Glomerular endothelial cell (primary cell): ENCODE measurements at places on chromosomes 2 and 18. TPM values are rescaled to one million over a fixed set of nuclear protein-coding genes. Genes with fewer than 3 reads are reported as not detected.

The NYAP2 gene
- total RNA-seq = not detected in 2 replicates

The ANKRD62 gene
- total RNA-seq = not detected in 2 replicates

The ARID5A gene
- total RNA-seq = 16.1 and 20.5 TPM in 2 replicates

The GPR17 gene
- total RNA-seq = not detected in 2 replicates

The ACTG2 gene
- 1.6 TPM in 1 of 2 replicates, not detected in the other for total RNA-seq

GRCh38 chr2:215405722-215406581, 29.9 kb downstream of the FN1 start:
- no peak for DNase-seq

- DNase-seq = no peak
Measured at GRCh38 chr2:42871372-42871771, 79.0 kb upstream of the HAAO start.

DNA sequence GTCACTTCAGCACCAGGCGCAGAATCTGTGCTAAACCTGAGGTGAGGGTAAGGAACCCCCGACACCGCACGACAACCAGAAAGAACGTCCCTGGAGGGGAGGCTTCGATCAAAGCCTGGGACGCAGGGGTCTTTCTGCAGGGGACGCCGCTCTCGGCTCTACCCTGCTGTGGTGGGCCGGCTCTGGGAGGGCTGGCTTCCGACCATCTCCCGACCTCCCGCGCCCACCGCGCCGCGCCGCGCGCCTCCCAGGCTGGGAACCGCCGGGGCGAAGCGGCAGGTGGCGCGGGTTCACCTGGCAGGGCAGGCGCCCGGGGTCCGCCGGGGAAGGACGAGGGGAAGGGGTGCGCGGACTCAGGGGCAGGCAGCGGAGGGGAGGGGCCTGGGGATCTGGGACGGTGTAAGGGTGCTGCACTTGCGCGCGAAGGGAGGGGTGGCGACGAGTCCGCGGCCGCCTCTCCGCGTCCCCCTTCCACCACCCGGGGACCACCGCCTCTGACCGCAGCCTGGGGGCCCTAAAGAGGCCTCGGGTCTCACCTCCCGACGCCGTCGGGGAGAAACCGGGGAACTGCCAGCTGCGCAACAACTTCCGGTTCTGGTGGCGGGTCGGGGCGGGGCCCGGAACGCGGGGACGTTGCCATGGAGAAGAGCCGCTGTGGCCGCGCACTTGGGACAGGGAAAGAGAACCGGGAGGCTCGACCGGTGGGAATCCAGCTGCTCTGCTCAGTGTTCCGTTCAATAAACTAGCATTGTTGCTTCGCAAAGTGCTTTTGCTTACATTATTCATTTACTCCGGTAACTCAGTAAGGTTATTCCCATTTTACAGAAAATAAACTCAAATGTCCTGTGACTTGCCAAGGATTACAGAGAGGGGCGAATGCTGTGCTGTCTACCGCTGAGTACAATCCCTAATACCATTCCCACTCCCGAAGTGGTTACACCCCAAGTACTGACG, at the start of gene ZNF396:
ZNF396 (minus strand) TSS at position 596 of the 954 bp plus-strand sequence. CDS start 3,045 bp downstream, outside the sequence.
- DNase-seq = no peak

GRCh38 chr2:173414823-173415322, 60.2 kb downstream of the CDCA7 start:
- DNase-seq = peak; percentile 14

DNA sequence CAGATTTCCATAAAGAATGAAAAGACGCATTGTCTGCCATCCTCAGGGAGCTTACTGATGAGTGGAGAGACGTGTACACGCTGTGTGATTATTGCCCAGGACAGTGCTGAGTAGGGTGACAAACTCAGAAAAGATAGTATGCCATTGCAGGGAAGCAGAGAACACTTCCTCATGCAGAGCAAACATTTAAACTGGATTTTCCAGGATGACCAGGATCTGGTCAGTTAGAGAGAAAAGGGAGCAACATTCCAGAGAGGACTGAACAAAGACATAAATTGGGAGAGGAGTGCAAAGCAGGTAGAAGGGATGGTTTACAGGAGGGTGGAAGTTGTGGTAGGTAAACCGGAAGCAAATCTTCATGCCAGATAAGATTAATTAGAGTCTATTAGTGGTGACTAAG, 2.3 kb downstream of the SLC9A2 start:
- no peak for DNase-seq

GRCh38 chr18:37322492-37323035, 243.0 kb downstream of the CELF4 start:
- DNase-seq = no peak

- DNase-seq = no peak
Measured at GRCh38 chr2:28152585-28153280, 239.9 kb upstream of the FOSL2 start.

DNA sequence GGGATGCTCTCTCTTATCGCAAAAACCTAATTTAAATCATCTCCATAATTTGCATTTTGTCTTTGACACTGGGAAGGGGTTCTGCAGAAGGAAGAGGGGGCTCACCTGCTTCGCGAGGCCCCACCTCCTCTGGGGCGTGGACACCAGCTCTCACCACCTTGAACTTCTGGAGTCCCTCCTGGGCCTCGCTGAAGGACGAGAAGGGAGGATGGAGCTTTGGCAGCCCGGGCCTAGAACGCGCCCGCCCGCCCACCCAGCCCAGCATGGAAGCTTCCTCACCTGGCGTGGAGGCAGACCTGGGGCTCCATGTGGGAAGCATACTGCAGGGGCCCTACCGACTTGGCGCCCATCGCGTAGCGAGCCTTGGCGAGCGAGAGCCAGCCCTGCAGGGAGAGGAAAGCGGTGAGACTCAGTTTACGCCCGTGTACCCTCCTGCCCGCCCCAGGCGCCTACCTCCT, 1.1 kb upstream of the IMP4 start:
- no peak for DNase-seq

DNA sequence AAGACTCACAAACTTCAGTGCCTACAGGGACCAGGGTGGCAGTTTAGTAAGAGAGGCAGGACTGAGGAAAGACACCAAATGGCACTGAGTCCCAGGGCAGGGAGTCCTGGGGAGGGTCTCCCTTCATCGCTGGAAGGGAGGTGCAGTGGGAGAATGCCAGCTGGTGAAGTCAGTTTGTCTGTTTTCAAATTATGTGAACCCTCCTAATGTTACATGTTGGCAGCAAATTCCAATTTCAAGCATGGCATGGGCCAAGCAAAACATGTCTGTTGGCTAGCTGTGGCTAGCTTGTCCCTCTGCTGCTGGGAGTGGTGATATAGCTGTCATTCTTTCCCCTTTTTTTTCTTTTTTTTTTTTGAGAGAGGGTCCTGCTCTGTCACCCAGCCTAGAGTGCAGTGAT, 55.9 kb upstream of the HAAO start:
- DNase-seq = no peak

GRCh38 chr2:231284296-231284695, 85.9 kb downstream of the ARMC9 start:
- DNase-seq = no peak

DNA sequence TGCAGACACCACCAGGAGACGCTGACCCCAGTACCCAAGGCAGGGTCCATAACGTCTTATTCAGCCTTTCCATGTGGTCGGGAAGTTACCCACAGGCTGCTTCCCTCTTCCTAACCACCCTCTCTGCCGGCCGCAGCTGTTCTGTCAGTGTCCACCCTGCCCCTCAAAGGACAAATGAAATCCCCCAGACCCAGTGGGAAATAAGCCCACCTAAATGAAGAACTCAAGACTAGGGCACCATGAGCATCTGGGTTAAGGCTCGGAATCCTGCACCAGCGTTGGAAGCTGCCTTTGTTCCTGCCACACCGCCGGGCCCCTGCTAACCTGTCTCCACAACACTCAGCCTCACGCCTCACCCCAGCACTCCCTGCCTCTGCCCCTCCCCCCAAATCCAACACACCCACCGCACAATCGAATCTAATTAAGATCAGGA, 21.7 kb downstream of the BCL11A start:
- no peak for DNase-seq

DNA sequence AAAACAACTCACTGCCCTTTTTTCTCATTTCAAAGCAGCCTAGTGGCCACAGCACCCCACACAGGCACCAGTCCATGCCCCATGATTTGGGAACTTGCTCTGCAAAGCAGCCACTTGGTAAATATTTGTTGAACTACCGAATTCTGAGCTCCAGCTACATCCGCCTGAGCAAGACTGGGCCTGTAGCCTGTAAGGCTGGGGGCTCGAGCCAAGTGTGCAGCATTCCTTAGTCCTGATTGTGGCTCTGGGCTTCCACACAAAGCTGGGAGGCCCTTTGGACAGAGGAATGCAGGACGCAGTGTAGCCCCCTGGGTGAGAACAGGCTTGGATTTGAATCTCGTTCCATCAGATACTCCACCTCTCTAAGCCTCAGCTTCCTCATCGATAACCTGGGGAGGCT, 88.4 kb downstream of the ACTR2 start:
- no peak for DNase-seq

- DNase-seq = no peak
Measured at GRCh38 chr2:237200462-237200861, 114.8 kb downstream of the COPS8 start.

DNA sequence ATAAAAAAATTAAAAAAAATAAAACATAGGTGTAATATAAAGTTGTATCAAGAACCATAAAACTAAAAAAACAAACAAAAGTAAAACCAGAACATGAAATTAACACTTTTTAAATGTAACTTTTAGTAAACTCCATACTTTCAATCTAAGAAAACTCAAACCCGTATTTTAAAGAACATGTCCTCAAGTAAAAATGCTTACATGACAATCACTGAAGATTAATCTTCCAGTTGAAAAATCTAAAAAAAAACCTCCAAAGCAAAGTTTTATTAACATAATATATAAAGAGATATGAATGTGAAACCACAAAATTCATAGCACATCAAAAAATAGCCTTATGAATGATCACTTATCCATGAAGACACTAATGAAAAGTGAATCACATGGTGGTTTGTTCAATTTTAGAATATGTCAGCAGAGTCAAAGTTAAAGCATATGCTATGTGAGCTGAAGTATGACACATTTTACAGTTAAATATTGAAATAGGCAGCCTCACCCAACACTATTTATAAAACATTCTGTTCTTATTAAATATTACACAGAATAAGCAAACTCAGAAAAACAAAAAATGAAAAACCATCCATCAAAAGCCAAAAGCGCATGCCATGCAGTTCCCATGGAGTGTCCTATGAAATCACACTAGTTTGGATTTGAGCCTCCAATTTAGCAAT, 23.1 kb upstream of the CHAC2 start:
- no peak for DNase-seq

DNA sequence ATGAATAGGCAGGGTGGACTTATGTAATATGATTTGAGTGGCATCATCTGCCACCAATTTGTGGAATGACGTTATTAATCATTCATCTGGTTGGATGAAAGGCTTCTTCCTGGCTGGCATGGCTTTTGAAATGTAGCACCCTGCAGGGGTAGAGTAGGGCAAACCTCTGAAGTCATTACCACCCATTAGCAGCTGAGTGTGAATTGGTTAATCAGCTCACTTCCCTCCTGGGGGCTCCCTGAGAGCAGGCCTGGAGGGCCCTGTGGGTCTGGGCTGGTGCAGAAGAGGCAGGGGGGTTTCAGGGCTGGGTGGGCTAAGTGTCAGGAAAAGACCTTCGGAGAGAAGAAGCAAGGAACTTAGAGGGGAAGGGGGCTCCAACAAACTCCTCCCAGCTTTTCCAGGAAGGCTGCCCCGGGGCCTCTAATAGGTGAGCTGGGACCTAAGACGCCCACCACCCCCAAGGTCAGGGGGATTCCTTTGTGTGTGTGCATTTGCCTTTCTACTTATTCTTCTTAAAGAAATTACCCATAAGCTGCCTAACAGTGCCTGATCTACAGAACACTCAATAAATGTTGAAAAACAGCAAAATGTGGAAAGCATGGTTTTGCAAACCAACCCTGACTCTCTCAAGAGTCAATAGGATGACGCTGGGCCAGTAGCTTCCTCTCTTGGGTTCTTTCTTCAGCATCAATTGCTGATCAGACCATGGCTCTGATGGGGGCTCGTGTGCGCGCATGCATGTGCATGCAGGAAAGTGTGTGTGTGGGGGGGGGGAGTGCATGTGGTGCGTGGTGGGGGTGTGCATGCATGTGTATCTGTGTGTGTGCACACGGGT, 49.7 kb upstream of the ZNF516 start:
- no peak for DNase-seq

DNA sequence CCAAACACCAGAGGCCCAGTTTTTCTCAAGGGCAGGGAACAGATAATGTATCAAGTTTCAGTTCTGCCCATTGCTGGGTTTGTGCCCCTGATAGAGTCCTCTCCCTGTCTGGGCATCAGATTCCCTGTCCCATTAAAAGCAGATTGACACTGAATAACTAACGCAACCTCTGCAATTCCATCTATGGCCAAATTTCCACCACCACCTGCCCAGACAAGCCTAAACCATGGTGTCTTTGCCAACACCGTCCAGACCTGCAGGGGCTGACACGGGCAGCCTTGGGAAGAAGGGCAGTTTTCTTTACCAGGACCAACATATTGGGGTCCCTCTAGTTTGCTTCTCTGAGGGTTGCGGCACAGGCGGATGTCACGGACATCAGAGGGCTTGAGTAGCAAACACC, 26.4 kb upstream of the PAX8 start:
- no peak for DNase-seq

GRCh38 chr2:195477248-195477995, 179.6 kb upstream of the SLC39A10 start:
- no peak for DNase-seq

- DNase-seq = no peak
Measured at GRCh38 chr2:29165362-29166241, 50.4 kb downstream of the CLIP4 start.

DNA sequence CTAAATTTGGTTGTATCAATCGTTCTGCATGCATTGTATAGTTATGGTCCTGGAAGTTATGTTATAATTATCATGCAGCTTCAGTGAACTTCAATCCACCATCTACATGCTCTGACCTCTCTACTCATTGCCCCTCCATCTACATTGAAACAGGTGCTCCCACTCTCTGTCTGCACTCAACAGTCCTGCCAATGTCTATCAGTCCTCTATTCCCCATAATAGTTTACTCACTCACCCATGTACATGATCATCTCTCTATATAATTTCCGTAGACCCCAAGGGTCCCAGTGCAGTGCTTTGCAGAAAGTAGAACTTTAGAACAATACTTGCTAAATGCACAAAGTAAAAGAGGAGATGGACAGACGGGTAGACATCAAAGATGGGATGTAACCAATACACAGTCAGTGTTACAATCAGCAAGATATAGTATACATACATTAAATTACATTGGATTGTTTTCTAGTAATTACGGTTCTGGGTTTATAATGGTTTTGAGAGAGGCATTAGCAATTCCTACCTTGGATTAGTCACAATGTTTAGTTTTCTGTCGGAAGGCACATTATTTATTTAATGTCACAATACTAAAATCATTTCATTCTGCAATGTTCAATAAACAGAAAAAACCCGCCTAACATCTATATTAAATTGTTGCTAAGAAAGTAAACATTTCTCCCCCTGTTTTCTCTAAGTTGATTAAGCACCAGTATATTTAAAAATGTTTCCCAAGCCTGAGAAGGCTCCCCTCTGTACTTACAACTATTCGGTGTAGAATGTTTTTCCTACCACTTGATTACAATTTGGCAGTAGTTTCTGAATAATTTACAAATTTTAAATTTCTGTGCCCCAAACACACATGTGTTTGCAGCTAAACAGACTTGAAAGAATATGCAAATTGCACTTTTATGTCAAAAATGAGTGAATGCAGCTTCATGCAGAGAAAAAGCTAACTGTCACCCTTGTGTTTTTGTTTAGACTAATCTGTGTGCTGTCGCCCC, 94.4 kb upstream of the SIX2 start:
- no peak for DNase-seq

GRCh38 chr18:54052259-54052658, 172.2 kb downstream of the MBD2 start:
- no peak for DNase-seq

GRCh38 chr18:31694297-31694696, 9.9 kb upstream of the B4GALT6 start:
- DNase-seq = no peak
